ENCODE measurements at places on chromosomes 1 and 21.

DNA sequence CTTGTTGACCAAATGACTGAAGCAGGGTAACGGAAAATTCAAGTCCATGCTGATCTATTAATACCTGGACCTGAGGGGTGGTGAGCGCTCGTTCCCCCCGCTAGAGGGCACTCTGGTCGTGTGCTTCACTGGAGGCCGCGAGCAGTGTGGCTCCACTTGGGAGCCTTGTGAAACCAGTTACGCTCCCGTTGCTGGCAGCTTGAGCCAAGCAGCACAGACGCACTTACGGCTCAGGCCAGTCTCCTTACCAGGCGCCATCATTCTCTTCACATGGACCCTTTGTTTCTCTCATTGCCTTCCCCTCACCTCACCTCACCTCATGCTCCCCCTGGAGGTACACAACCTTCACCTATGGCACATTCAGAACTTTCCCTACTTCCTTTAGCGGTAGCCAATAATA lies 49.7 kb upstream of the TSPAN2 start:
- DNase-seq = peak; percentile 57

DNA sequence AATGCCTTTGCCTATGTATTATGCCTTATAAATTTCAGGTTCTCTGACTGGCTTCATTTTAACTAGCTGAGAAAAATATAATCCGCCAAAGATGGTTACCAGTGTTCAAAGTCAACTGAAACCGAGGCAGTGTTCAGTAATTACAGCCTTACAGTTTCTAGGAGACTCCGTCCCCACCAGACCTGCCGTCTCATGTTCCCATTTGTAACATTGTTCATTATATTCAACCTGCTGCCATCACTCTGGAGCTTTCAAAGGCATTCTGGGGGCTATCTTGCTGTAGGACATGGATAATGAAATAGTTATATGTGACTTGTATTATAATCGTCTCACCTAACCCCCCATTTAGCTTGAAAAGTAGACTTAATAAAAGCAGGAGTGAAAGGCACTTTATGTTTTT lies 302.5 kb downstream of the RWDD3 start:
- no peak for DNase-seq

DNA sequence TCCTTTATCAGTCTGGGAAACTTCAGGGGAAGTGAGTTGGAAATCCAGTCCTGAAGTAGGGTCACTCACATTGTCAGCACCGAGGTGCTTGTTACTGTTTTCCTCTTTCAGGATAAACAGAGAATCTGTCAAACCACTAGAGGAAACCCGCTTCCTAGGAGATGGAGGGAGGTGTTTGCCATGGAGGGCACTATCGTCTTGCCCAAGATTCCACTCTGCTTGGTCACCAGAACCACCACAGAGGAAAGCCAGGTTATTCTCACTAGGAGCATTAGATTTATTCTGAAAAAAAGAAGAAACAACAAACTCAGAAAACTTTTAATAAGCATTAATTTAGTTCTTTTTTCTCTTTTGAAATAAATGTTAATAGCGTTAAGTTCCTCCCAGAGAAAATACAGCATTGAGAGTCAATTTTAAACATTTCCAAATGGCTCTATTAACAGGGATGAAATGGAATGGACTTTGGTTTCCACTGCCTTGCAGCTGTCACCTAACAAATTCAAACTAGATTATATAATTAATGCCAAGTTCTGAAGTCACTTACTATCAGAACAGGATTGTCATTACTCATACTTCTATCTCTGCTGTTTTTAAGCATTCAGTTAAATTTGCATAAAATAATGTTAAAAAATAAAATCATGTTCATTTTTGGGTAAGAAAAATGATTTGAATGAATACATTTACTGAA lies 242.8 kb downstream of the CRB1 start:
- no peak for DNase-seq

- DNase-seq = no peak
These were observed 63.2 kb downstream of the SSBP3 start for GRCh38 chr1:54342742-54343687.

- DNase-seq = no peak
These were observed 10.1 kb upstream of the EFNA1 start for GRCh38 chr1:155117610-155118009.

DNA sequence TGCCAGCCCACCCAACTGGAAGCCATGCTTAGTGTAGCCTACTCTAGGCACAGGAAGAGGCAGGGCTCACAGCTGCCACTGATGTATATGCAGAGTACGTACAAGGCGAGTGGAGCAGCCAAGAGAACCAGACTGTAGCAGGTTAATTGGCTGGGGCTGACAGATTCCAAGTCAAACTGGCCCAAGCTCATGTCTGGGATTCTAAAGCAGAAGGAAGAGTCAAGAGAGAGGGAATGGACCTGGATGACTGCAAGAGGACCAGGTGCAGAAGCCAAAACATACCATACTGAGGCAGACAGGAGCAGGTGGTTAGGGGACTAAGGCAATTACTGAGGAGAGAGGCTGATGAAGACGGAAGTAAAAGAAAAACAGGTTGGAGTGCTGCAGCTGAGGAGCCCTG lies 51.3 kb upstream of the LRRN2 start:
- no peak for DNase-seq

GRCh38 chr1:1883092-1883873 lies 7.6 kb downstream of the GNB1 start:
- no peak for DNase-seq

- DNase-seq = peak; percentile 41
These were observed 911 bp downstream of the GNB1 start for GRCh38 chr1:1889847-1890505.

DNA sequence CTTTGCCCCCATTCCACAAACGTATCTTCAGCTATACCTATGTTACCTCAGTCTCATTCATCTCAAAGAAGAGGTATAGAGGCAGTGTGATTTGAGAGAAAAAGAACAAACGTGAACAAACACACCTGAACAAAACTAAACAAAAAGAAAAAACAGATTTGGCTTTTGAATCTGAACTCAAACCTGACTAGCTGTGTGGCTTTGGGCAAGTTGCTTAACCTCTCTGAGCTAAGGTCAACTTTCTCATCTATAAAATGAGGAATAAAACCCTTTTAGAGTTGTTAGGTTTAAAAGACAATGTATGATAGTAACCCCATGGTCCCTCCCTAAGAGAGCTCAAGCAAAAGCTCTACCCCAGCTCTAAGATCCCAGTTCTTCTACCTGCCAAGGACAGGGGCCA lies 73.5 kb downstream of the ZNF648 start:
- DNase-seq = no peak

DNA sequence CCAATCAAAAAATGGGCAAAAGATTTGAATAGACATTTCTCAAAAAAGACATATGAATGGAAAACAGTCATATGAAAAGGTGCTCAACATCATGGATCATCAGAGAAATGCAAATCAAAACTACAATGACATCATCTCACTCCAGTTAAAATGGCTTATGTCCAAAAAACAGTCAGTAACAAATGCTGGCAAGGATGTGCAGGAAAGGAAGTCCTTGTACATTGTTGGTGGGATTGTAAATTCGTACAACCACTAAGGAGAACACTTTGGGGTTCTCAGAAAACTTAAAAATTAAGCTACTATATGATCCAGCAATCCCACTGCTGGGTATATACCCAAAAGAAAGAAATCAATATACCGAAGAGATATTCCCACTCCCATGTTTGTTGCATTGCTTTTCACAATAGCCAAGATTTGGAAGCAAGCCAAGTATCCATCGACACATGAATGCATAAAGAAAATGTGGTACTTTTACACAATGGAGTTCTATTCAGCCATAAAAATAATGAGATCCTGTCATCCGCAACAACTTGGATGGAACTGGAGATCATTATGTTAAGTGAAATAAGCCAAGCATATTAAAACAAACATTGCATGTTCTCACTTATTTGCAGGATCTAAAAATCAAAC lies 17.9 kb downstream of the GBP5 start:
- no peak for DNase-seq

DNA sequence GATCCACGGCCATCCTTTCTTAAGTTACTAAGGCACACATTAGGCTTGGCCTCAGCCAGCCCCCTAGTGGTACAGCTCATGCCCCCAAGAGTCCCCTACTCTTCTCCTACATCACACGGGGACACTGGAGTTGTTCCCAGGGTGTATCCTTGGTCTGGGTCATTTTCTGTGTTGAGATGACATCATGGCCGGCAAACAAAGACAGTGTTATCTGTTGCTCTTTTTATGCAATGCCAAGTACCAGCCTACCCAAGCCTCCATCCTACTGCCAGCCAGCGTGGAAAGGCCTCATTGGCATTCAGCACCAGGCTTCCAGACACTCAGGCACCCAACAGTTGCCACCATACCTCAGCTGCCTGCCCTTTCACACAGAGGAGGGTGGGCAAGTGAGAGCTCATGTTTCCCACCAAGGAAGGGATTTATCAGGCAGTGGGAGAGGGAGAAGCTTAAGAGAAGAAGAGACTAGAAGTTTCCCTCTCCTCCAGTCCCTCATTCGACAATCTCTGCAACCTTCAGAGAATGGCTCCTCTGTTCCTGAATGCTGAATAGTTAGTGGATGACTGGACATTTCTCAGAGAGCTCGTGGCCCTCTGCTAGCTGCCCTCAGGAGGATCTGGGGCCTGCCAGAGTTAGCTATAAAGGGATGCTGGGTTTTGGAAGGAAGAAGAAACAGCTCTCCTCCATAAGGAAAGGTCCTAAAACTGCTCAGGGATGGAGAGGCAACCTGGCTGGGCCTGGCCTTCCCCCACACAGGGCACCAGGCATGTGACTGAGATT lies 17.7 kb downstream of the CBR1 start:
- no peak for DNase-seq

DNA sequence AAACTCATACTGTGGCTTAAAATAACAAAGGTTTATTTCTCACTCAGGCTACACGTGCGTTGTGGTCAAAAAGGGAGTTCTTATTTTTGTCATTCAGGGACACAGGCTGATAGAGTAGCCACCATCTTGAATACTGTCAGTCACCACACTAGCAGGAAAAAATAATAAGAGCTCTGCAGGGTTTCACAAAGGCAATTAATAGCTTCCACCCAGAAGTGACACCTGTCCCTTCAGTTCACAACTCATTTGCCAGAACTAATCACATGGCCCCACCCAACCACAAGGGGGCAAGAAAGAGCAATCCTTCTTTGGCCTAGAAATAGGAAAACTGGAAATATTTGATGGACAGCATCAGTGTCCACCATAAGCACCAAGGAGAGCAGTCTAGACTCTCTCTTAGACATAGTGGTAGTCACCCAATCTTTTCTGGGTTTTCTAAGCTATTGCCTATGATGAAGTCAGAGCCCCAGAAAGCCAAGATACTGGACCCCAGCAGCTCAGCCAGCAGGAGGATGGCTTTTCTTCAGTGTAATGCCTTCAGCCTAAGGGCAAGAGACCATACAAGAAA lies 8.2 kb downstream of the HAPLN2 start:
- no peak for DNase-seq

GRCh38 chr1:160846281-160846680 lies 16.4 kb downstream of the CD244 start:
- DNase-seq = no peak

GRCh38 chr1:65509912-65510680 lies 89.6 kb downstream of the LEPR start:
- no peak for DNase-seq

- DNase-seq = no peak
These were observed 3.3 kb upstream of the AGT start for GRCh38 chr1:230717251-230717650.
